Activated naive CD8-positive, alpha-beta T cell treated with anti-CD3 and anti-CD28 coated beads, Interleukin-2, amount 50 U/mL, for 16 hours (primary cell): ENCODE measurements at places on chromosomes 1 and 21.

DNA sequence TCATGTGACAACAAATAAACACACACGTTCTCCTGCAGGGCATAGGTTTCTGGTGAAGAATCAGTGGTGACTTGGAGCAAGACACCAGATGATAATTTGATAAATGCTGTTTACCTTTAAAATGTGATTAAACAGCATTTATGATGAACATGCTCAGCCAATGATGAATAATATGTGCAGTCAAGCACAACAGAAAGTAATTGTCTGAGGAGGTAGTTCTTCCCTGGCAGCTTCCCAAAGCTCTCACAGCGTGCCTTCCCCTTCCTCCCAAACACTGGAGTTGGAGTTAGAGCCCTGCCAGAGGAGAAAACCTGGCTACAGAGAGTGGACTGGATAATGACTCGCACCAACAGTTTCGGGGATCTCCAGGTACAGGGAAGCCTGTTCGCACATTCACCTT is 463.5 kb downstream of the SMYD3 start:
- DNase-seq = no peak

DNA sequence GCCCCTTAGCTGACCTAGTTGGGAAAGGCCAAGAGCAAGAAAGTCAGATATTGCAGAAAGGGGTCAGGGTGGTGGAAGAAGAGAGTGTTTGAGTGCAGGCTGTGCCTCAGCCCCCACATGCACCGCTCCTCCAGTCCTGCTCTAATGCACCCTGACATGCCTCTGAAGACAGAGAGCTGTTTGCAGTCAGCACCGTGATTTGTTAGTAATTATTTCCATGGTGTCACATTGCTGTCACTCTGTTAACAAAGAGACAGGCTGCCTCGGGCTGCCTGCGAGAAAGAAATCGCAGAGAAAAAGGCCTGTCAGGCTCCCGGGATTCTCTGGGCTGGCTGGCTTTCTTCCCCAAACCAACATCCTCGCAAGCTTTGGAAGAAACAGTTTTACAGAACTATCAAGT is 58.3 kb downstream of the ERI3 start:
- DNase-seq = no peak

- DNase-seq = no peak
Measured at GRCh38 chr1:231121533-231121932, 40.3 kb upstream of the TRIM67 start.

DNA sequence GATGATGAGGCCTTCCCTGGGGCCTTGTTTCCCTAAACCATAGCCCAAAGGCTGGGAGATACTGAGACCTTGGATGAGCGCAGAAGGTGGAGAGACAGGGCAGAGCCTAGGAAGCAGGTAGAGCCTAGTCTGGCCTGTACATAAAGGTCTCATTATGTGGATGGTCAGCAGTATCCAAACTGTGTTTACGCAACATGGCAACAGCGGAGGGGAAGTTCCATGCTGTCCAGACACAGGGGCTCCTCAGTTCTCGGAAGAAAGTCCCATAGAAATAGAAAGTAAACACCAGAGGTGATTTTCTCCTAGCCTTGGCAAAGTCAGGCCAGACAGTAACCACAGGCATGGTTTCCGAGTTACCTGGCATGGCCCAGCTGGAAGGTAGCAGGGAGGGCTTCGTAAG is 42.1 kb upstream of the MPZL1 start:
- DNase-seq = no peak

DNA sequence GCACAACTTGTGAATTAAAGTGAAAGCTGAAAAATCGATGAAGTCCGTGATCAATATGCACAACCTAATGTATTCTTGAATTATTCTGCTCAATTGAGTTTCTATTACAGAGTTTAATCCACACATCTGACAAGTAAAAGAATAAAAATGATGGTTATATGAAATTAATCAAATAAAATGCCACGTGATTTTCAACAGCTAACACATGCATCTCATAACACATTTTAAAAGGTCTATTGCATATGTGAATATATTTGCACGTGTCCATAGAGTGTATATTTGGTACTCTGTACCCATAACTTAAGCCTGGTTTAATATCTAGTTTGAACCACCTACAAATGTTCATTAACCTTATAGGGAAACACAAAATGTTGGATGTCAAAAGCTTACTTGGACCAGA is 266.2 kb downstream of the NTNG1 start:
- DNase-seq = no peak

DNA sequence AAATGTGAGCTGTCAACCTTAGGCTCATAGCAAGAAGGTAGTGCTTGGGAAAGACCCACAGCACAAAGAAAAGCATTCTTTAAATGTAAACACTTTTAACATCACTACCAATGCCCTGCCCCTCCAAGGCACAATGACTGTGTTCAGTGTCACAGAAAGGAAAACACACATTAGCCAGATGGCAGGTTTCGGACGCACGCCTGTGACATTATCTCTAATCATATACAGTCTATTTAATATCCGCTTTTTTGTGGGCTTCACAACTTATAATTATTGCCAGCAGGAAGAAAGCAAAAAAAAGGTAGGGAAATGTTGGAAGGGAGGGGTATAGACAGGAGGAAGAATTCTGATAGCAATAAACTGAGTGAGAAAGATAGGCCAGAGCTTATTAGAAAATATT is 112.4 kb upstream of the BEND5 start:
- DNase-seq = no peak

GRCh38 chr1:226827458-226827857 is 43.0 kb upstream of the PSEN2 start:
- DNase-seq = no peak

DNA sequence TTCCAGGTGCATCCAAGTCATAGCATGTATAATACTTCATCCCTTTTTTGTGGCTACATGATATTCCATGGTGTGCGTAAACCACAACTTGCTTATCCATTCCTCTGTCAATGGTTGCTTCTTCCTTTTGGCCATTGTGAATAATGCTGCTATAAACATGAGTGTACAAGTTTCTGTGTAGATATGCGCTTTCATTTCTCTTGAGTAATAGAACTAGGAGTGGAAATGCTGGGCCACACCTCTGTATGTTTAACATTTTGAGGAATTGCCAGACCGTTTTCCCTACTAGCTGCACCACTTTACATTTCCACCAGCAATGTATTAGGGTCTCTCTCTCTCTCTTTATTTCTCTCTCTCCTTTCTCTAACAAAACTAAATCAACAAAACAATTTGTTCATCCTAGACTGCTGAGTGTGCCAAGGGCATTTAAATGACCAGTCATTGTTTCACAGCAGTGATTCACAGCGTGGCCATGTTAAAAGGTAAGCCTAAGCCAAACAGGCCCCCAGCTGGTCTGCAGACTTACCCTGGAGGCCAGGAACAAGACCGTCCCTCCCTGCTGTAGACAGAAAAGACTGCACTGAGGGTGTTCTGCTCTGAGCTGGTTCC is 53.2 kb upstream of the LYST start:
- DNase-seq = no peak

DNA sequence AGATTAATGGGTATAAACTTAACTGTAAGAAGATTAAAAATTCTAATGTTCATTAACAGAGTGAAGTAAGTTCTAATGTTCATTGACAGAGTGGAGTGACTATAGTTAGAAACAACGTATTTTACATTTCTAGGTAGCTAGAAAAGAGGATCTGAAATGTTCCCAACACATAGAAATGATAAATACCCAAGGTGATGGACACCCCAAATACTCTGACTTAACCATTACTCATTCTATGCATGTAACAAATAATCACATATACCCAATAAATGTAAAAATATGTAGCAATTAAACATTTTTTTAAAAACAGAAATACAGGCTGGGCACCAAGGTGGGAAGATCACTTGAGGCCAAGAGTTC is 62.1 kb downstream of the ABL2 start:
- no peak for DNase-seq

GRCh38 chr1:221841251-221841982 is 99.5 kb upstream of the DUSP10 start:
- no peak for DNase-seq

DNA sequence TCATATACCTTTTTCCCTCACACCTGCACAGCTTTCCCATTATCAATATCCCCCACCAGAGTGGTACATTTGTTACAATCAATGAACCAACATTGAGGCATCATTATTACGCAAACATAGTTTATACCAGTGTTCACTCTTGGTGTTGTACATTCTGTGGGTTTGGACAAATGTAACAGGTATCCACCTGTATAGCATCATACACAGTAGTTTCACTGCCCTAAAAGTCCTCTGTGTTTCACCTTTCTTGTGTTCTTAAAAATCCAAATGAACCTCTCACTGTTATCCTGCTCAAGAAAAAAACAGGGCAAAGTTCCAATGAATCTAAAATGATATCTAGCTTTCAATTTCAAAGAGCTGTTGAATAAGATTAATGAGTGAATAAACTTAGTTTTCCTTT is 45.9 kb upstream of the NR5A2 start:
- no peak for DNase-seq

GRCh38 chr1:201468844-201469644 is at the start of gene PHLDA3:
Gene PHLDA3, minus strand, starts transcription at chr1:201469188. Its CDS starts 402 bp downstream, at chr1:201468786.
- no peak for DNase-seq

GRCh38 chr21:17732306-17732705 is 86.8 kb downstream of the C21orf91 start:
- DNase-seq = no peak

DNA sequence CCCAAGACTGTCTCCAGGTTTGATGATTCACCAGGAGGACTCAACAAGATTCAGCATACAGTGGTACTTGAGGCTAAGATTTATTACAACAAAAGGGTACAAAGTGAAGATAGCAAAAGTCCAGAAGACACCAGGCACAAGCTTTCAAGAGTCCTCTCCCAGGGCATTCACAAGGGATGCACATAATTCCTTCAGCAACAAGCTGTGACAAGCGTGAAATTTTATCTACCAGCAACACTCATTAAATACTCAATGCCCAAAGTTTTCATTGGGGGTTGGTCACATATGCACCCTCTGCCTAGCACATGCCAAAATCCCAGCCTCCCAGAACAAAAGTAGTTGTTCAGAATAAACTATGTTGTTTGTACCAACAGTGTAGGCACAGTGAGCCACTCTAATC is 62.3 kb downstream of the PRKACB start:
- DNase-seq = no peak

DNA sequence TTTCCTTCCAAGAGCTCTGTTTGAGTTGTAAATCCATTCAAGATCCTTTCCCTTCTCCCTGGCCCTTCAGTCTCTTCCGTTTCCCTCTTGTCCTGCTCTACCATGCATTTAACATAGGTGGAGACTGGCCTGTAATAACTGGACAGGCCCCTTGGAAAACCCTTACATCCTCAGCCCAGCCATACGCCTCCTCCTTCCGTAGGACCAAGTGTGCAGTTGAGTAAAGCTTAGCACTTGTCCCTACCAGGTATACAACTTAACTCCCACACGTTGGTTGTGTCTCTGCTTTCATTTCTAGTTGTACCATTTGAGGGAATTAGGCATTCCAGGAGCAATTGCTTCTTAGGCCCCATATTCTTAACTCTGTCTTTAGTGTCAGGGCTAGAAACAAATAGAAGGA is 6.4 kb downstream of the MAN1C1 start:
- DNase-seq = no peak

GRCh38 chr21:46184625-46185555 is 631 bp upstream of the SPATC1L start:
- no peak for DNase-seq

- no peak for DNase-seq
Measured at GRCh38 chr1:41467673-41468072, 16.8 kb downstream of the EDN2 start.

- no peak for DNase-seq
Measured at GRCh38 chr1:76048219-76048618, 26.3 kb upstream of the ST6GALNAC3 start.

GRCh38 chr1:55047611-55048010 is 8.3 kb downstream of the PCSK9 start:
- DNase-seq = no peak

GRCh38 chr1:16491056-16491675 is 22.9 kb downstream of the RNU1-1 start:
- no peak for DNase-seq

GRCh38 chr1:58062635-58063034 is 483.9 kb downstream of the OMA1 start:
- no peak for DNase-seq

GRCh38 chr21:44758141-44758561 is 43.5 kb downstream of the UBE2G2 start:
- DNase-seq = no peak

DNA sequence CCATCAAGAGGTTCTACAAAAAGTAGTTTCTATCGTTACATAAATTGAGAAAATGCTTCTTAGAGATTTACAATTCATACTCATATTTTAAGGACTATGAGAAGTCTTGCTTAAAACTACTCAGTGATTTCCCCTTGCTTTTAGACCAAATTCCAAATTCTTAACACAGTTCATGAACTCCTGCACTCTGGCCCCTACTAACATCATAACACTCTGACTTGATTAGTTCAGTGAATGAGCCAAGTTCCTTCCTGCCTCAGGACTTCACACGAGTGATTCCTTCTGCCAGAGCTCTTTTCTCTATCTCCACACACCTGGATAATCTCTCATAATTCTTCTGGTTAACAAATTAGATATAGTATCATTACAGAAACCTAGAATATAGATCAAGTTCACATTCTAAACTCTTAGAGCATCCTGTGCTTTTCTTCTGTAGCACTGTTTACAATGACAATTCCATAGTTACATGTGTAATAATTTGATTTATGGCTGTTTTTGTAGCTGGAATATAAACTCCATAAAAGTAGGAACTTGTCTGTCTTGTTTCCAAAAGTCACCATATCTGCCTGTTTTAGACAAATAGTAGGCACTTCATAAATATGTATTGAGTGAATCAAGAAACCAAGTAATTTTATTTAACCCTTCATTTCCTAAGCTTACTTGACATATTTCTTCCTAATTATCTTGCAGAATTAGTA is 59.9 kb downstream of the NUF2 start:
- DNase-seq = no peak

- no peak for DNase-seq
Measured at GRCh38 chr1:197303463-197303862, 35.4 kb downstream of the CRB1 start.

GRCh38 chr1:246104927-246105326 is 402.2 kb downstream of the SMYD3 start:
- DNase-seq = no peak
